ENCODE measurements at places on chromosomes 1 and 21.

DNA sequence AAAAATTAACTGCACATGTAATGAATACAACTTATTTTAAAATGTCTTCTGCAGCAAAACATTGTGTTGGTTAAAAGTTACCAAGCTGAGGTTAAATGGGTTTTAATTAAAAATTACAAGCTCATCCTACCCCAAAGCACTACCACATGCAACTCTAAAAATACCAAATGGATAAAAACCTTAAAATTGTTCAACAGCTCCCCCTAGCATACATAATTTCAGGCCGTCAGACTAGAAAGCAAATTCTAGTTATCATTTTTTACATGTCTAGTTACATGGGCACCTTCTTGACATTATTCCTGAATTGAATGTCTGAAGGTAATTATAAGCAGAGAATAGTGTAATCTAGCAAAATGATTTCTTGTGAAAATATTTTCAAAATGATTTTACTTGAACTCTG is 176.5 kb downstream of the C1orf21 start:
- DNase-seq = no peak

DNA sequence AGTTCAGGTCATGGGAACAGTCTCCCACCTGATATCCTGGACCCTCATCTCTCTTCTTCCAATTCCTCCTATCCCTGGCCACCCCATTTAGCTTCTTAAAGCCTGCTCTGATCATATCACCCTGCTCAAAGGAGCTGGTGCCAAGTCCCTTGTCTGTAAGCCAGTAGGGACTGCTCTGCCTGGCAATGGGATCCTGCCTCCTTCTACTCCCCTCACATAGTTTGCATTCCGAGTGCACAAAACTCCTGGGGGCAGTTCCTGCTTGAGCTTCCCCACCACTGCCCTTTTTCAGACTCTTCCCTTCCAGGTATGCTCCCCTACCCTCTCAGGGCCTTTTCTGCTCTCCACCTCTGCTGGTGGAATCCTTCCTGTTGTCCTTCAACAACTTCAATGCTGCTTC is 48.1 kb downstream of the NGF start:
- no peak for DNase-seq

DNA sequence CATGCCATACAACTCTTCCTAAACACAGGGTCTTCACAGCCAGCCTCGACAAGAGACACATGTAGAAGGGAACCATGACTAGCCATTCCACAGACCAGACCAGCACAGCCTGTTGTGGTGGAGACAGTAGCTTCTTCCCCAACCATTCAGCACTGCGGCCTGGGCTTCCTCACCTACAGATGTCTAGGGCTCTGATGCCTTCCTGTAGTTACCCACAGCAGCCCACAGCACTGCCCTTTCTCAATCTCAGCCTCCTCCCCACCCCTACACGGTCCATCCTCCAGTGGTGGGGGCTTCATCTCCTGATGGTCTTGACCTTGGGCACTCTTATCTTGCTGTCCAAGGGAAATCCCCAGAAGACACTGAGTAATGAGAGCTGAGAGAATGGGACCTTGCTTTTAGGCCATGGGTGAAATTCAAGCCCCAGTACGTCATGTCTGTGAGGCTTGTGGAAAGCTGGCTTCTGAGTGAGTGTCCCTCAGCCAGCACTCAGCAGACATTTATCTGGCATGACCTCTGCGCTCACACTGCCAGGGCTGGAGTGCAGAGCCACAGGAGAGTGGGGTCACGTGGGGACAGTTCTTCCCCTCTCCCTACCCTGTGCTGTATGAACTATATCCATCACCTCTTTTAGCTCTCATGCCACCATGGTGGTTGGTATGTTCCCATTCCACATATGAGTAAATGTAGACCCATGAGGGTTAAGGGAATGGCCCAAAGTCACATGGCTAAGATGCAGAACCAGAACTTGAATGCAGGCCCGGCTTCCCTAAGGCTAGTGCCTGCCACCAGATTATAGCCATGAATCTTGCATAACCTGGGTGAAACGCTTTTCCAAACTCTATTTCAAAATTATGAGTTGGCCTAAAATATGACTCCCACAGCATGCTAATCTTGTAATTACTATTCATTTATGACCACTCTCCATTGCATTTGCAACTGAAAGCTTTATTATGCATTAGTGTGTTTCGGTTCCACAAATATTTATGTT is 104.7 kb downstream of the HIVEP3 start:
- DNase-seq = no peak

DNA sequence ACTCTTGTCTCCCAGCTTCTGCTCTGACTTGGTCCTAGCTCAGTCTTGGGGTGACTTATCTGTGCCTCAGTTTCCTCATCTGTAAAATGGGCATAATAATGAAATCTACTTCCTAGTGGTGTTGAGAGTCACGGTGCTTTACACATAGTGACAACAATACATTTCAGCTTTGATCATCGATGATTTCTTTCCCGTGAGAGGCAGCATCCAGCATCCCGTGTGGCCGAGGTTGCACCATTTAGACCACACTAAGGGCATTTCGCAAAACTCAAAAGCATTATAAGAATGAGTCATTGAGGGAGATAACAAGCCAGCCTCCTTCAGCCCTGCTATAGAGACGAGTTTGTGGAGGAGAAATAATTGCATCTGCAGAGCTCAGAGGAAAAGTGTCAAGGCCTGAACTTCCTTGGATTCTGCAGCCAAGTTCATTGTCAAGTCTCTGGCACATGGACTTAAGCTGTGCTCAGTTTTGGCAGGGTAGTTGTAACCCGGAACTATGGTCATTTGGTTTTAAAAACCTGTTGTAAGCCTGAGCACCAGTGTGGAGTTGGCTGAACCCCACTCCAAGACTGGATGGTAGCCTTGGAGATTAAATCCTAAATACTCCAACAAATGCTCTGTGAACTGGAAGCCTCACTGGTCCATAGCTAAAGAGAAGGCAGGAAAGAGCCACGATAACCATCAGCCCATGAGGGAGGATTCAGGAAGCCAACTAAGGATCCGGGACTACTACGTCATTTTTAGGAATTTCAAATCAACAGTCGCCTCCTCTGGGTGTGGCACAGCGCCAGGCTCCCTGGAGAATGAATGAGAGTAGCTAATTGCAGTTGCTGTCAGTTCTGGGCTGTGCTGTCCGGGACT is 64.2 kb downstream of the TCP10L start:
- no peak for DNase-seq

DNA sequence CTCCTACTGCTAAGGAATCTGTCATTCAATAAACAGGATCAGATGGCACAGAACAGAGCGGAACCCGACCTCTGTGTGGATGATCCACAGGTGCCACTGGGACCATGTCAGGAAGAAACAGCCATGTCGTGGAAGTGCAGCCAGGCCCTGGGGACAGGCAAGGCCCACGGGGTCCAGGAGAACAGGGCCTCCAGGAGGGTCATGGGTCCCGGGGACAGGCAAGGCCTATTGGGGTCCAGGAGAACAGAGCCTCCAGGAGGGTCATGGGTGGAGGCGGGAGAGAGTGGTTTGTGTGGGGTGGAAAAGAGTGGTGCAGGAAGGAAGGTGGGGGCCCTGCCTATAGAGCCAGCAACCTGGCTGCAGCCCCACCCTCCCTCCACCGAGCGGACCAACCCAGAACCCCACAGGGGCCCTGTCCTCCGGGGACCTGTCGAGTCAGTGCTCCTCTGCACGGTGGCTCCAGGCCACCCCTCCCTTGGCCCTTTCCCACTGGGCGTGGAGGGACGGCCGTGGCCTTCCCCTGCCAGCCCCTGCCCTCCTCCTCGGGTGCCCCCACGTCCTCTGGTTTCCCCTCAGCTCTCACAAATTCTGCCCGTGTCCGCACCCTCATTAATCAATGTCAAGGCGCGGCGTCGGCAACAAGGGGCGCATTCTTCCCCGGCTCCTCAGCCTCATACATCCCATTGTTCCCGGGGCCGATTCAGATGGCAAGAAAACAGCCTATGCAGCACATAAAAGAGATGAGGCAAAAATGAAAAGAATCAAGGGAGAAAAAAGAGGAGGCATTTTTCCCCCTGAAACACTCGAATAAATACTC is 146.4 kb downstream of the PRDM16 start:
- DNase-seq = no peak

- DNase-seq = no peak
Measured at GRCh38 chr1:27515626-27516025, 25.7 kb upstream of the WASF2 start.
